SK-N-DZ (cell line): ENCODE measurements at places on chromosomes 6 and 20.

GRCh38 chr6:551405-551804 is 105.5 kb downstream of the HUS1B start:
- no peak for DNase-seq

GRCh38 chr6:124684621-124685020 is 277.6 kb upstream of the RNF217 start:
- DNase-seq: no peak

DNA sequence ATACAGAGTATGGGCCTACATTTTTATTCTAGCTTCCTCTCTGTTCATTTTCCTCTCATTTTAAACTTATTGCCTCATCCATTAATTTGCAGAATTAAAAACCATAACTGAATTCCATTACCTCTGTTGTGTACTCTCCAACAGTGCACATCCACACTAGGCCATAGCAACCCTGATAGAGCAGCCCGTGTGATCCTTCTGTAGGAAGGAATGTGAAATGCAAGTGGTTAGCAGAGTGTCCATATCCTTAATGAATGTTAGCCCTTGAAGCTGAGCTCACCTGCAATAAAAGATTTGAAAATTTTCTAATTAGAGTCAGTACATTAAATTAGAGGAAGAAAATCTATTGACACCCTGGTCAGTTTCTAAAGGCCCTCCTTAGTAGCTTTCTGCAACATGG is 6.5 kb upstream of the GRIK2 start:
- DNase-seq: no peak

DNA sequence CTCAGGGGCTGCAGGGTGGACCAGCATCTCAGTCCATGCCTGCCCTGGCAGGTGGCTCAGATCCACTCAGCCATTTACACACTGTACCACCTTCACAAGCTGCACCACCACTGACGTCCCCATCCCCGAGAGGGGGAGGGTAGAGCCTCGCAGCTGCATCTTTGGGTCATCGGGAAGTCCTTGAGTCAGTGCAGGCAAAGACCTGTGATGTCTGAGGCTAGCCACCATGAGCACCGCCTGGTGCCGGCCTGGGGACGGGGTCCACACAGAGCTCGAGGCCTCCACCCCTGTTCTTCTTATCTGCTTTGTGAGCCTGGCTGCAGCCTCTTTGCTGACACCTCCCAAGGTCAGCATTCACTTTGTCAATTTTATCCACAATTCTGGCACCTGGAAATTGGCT is 141.4 kb downstream of the PHACTR3 start:
- DNase-seq: no peak

- DNase-seq: no peak
Measured at GRCh38 chr20:31872406-31872805, 2.0 kb downstream of the TTLL9 start.
